Stimulated activated naive B cell treated with anti-CD40 and anti-IgM and Interleukin-4, amounts not matched to agents 10 μg/mL and 1 μg/mL and 100 μg/mL, for 72 hours (primary cell): ENCODE measurements at places on chromosomes 1 and 21.

GRCh38 chr1:173287785-173288184, 80.7 kb upstream of the TNFSF4 start:
- H3K4me1 ChIP-seq, result peaks cover 20% of the 10 kb centered on the region
- H3K27ac ChIP-seq, result no peak overlapping the region
- H3K4me3 ChIP-seq, result no peak overlapping the region
- H3K36me3 ChIP-seq, result peaks cover 5% of the 10 kb centered on the region

- H3K4me1 ChIP-seq, result no peaks in the 10 kb centered on the region
- H3K4me3 ChIP-seq, result no peak overlapping the region
- H3K36me3 ChIP-seq, result no peaks in the 10 kb centered on the region
Observed at GRCh38 chr1:223210788-223211120, 67.7 kb upstream of the TLR5 start.

DNA sequence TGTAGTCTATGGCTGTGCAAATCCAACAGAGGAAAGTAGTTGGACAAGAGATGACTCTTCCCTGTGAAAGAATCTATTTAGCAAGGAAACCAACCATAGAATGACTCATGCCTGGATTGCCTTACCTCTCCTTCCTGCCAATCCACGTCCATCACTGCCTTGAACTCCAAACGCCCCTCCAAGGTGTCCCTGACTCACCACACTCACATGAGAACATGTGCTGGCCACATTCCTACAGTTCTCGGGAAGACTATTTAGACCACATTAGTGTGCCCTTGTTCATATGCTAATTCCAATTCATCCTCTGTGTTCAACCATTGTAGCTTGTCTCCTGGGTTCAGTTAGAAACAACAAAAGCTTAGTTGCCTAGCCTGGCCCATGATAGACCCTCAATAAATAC, 157.3 kb downstream of the SLC30A10 start:
- H3K27me3 ChIP-seq, result peaks cover 3% of the 10 kb centered on the region
- H3K36me3 ChIP-seq, result no peaks in the 10 kb centered on the region
- H3K4me1 ChIP-seq, result peaks cover 10% of the 10 kb centered on the region
- DNase-seq, result no peak

GRCh38 chr1:9250411-9251381, 16.1 kb downstream of the H6PD start:
- H3K4me1 ChIP-seq, result peaks cover 8% of the 10 kb centered on the region
- H3K27me3 ChIP-seq, result no peaks in the 10 kb centered on the region
- H3K27ac ChIP-seq, result no peak overlapping the region
- no peak overlapping the region for H3K4me3 ChIP-seq
- H3K36me3 ChIP-seq, result peaks cover 16% of the 10 kb centered on the region
- no peak for DNase-seq

DNA sequence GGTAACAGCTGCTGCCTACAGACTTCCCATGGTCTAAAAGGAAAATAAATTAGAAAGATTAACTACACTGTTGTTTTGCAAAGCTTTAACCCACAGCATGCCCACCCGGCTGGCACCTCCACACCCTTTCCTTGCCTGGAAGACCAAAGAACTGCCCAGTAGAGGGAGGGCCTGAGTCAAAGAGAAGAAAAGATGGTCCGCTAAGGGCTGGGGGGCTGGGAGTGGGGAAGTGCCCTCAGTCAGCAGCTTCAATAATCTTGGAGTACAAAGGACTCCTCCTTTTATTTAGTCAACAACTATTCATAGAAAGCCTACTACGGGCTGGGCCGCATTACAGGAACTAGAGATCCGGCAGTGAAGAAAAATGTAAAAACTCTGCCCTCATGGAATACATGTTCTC, 40.6 kb downstream of the ERI3 start:
- H3K4me3 ChIP-seq, result no peak overlapping the region
- peaks cover 63% of the 10 kb centered on the region for H3K36me3 ChIP-seq
- peaks cover 13% of the 10 kb centered on the region for H3K4me1 ChIP-seq
- H3K27ac ChIP-seq, result no peak overlapping the region
- DNase-seq, result no peak

GRCh38 chr1:51916587-51917405, 38.3 kb upstream of the NRDC start:
- H3K4me1 ChIP-seq, result no peaks in the 10 kb centered on the region
- no peak overlapping the region for H3K27ac ChIP-seq
- H3K36me3 ChIP-seq, result no peaks in the 10 kb centered on the region
- DNase-seq, result no peak

DNA sequence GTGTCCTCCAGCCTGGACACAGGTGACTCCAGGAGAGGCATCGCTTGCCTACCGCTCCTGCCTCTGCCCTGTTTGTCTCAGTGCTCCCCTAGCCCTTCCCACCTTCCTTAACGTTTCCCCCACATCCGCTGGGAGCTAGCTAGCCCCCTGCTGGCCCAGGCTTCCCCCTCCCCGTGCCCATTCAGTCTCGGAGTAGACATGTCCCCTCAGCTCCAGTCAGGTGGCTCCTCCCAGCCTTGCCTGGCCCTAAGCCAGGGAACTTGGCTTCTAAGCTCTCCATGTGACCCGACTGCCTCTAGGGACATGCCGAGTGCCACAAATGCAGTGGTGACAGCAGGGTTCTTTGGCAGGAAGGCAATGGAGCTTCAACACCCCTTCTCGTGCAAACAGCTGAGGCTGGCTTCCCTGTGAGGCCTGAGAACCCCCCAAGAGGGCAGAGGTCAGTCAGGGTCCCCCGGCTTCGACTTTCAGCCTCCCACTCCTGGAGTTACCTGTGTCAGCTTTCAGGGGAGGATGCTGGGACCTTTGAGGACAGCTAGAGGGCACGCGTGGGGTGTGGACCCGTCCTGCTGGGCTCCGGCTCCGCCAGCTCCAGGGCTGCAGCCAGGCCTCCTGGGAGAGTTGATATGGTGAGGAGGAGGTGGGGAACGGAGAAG, 16.2 kb downstream of the DRAXIN start:
- H3K27ac ChIP-seq, result peak overlapping the region; percentile 31
- no peak overlapping the region for H3K4me3 ChIP-seq
- peaks cover 17% of the 10 kb centered on the region for H3K27me3 ChIP-seq
- no peak for DNase-seq
- H3K4me1 ChIP-seq, result peaks cover 31% of the 10 kb centered on the region
- no peaks in the 10 kb centered on the region for H3K36me3 ChIP-seq
